GM18507 (cell line): ENCODE measurements at places on chromosomes 11 and 22.

DNA sequence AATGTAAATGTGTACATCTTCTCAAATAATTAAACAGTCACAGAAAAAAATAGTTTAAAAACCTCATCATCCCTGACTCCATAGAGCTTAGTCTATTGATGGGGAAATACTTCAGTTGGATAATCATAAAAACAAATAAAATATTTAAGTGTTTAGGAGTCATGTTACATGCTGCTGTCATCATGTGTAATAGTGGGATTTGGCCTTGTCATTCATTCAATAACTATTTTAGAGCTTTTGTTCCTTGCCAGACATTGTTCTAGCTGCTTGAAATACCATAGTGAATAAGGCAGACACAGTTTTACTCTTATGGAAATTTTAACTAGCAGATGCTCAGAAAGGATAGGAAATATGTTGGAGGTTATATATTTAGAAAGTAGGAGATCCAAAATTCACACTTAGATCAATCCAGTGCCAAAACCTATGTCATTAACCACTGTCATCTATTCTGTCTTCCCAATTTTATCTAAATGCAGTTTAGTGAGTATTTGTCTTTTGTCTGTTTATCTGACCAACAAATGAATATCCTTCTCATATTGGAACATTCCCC lies 324.7 kb downstream of the CASP12 start:
- DNase-seq, result no peak

DNA sequence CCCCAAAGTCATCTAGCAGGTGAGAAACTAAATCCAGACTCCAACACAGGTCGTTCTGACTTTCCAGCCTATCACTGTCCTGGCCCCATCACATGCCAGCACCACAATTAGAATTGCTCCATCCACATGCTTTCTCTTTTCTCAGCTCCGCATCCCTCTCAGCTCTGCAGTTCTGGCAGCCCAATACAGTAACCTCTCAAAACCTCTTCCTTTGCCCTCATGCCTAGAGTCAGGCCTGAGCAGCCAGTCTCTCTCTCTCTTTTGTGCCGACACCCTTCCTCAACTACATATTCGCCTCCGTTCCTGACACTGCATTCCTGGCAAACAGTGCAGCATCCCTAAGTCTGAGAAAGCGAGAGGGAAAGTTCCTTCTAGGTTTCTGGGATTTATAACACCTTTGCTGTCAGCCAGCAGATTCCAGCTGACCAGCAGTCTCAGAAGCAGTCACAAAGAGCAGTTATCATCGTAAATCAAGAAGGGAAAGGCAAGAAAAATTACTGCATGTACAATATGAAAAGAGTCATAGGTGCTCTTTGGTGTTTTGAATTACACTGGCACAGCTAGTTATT lies 258.0 kb downstream of the FAT3 start:
- no peak for DNase-seq

- no peak for DNase-seq
Observed at GRCh38 chr22:21727768-21728167, 7.8 kb downstream of the YPEL1 start.

DNA sequence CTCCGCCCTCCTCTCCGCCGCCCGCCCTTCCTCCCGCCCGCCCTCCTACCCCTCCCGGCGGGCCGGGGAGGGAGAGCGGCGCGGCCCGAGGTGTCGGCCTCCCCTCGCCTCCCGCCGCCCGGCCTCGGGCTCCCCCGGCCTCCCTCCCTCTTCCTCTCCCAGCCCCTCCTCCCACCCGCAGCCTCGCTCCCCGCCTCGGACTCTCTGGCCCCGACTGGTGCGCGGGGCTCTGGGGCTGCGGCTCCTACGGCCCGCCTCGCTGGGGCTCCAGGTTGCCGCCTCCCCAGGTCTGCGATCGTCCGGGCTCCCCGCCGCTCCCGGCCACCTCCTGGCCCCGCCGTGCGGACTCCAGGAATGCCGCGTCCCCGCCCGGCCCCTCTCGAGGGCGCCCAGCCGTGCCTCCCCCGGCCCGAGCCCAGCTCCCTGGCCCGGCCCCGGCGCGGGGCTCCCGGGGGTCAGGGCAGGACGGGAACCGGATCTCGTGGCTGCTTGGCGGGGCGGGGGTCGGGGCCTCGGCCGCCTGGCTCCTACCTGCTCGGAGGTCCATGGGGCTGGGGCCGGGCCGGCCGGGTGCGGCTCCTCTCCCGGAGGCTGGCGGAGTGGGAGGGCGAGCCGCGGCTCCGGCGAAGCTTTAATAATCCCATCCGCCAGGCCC lies at the start of gene CLCF1:
Gene CLCF1 (minus strand): TSS at position 606 of the 655 bp plus-strand sequence. CDS start 59 bp downstream, at position 547.
- DNase-seq, result no peak

- DNase-seq, result no peak
Observed at GRCh38 chr22:20588092-20588842, 80.9 kb downstream of the MED15 start.

GRCh38 chr11:120917559-120918239 lies 106.2 kb upstream of the TBCEL start:
- DNase-seq, result no peak

DNA sequence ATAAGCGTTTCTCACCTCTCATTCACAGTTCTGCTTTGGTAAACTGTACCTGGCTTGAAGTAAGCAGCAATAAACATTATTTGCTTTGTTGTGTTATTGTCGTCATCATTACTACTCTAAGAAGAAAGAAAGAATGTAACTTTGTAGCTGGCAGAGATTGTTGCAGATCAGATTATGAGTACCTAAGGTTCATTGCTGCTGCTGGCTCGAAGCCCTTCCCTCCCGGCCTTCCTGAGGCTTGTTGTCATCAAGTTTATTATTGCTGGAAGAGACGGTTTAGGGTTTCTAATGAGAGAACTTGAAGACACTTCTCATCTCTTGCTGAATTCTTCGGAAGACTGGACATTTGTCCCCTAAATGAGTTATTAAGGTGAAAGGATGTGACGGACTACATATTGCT lies 101.3 kb downstream of the GRAMD1B start:
- DNase-seq, result no peak

GRCh38 chr11:12125609-12126149 lies 15.3 kb downstream of the MICAL2 start:
- DNase-seq, result no peak

GRCh38 chr11:60064111-60064510 lies 7.6 kb downstream of the MS4A3 start:
- DNase-seq, result no peak

GRCh38 chr22:33139937-33140336 lies 81.8 kb upstream of the SYN3 start:
- no peak for DNase-seq

- no peak for DNase-seq
Observed at GRCh38 chr22:32695451-32695891, 106.0 kb upstream of the TIMP3 start.

DNA sequence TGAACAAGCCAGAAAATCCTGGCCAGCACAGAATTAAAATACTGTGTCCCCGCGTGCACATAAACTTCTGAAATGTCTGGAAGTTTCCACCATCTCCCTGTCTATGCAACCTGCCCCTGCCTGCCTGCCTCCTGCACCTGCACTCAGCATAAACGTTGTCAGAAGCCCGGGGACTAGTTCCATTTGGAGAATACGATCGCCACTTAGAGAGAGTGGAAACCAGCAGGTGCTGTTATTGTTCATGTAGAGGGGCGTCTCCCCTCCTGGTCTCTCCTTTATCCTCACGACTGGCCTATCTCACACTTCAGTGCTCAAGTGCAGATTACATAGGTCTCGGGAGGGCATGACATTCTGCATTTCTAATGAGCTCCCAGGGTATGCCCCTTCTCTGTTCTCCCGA lies 35.6 kb downstream of the MPPED1 start:
- DNase-seq, result no peak

GRCh38 chr11:2409611-2410468 lies 9.3 kb downstream of the TSSC4 start:
- DNase-seq, result no peak

DNA sequence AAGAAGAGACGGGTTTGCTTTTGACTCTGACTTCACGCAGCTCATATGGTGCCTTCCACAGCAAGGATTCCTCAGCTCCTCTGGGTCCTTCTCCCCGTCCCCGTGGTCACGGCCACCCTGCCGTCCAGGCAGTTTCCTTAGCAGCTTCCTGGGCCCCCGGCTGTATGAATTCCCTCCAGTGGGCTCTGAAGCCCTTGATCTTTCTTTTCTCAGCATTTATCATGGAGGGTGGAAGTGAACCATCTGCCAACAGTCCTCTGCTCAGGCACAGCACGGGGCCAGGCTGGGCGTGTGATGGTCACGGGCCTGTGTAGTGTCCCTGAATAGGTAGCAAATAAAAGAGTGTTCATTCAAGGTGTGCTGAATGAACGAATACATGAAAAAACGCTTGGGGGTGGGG lies 782.4 kb downstream of the BRD1 start:
- DNase-seq, result no peak

DNA sequence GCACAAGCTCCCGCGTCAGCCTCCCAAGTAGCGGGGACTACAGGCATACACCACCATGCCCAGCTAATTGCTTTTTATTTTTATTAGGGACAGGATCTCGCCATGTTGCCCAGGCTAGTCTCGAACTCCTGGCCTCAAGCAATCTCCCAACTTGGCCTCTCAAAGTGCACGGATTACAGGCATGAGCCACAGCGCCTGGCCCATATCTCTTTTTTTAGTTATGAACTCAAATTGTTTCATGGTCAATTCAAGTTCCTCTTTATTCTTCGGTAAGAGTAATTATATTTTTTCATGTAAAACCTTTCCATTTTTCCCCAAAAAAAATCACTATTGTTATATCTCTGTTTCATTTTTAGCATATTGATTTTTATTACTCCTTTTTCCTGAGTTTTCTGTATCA lies 25.5 kb downstream of the FCHSD2 start:
- DNase-seq, result no peak

DNA sequence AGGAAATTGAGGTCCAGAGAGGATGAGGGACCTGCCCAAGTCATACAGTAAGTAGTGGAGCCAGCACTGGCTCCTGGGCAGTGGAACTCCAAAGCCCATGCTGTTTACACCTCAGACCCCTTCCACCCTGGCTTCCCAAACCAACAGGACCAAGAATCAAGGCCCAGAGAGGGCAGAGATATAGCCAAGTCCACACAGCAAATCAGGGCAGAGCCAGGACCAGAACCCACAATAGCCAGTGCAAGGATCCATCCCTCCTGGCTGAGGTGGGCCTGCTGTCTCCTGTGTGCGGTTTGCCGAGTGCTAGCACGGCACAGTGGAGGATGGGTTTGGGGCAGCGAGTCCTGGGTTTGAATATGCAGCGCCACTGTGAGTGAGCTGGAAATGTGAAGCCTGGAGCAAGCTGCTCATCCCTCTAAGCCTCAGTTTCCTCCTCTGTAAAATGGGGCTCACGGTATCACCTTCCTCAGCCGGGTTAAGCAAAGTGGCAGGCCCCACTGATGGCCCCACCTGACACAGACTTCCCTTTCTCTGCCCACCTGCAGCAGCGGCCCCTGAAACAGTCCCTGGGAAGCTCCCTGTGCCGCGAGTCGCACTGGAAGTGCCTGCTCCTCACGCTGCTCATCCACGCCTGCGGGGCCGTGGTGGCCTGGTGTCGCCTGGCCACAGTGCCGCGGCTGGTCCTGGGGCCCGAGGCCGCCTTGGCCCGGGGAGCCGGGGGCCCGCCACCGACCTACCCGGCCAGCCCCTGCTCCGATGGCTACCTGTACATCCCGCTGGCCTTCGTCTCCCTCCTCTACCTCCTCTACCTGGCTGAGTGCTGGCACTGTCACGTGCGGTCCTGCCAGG lies 2.3 kb downstream of the TMEM151A start:
- DNase-seq, result no peak

- no peak for DNase-seq
Observed at GRCh38 chr11:128291835-128292234, 295.5 kb downstream of the ETS1 start.

DNA sequence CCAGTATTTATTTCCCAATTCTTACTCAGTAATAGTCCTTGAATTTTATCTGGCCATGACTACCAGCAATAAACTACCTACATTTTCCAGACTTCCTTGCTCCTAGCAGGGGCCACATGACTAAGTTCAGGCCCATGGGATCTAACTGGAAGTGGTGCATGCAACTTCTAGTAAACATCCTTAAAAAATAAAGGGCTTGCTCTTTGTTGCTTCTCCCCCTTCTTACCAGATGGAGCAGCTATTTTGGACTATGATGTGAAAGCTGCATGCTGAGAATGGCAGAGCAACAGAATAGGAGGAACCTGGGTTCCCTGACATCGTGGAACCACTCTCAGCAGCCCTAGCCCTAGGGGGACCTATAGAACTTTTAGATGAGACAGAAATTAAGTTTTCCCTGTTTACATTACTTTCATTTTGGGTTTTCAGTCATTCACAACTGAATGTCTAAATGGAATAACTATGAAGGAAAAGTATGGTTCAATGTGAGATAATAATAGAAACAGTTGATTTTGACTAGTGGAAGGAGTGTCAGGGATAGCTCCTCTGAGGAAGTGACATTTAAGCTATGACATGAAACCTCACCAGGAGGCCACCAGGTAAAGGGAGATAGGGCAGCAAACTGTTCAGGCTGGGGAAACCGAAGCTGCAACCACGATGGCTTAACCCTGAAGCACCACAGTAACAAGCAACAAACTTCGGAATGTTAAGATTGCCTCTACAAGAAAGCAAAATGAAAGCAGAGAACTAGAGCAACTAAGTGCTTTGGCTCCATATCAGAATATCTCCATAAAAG lies 48.9 kb downstream of the PHF21A start:
- no peak for DNase-seq

GRCh38 chr11:39780131-39780530 lies 1679.3 kb downstream of the LRRC4C start:
- no peak for DNase-seq

- DNase-seq, result no peak
Observed at GRCh38 chr11:14425621-14426020, 66.6 kb upstream of the RRAS2 start.

- no peak for DNase-seq
Observed at GRCh38 chr11:116473206-116473769, 299.5 kb downstream of the BUD13 start.

GRCh38 chr11:108278954-108279353 lies 56.1 kb downstream of the ATM start:
- DNase-seq, result no peak

DNA sequence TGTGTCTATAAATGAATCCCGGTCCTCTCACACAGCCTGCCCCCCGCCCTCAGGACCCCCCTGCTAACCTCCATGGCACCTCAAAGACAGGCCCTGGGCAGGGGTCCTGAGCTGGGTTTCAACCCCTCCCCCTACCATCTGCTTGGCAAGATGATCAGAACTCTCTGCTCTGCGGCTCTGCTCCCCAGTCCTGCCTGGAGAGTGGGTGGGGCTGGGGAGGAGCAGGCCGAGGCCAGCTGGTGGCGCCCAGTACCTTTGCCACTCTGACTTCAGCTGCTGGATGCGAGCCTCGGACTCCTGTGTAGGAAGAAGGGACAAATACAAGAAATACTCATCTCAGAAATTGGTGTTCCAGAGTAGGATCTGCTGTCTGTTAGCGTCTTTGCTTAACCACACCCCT lies 15.0 kb downstream of the SUN2 start:
- no peak for DNase-seq

DNA sequence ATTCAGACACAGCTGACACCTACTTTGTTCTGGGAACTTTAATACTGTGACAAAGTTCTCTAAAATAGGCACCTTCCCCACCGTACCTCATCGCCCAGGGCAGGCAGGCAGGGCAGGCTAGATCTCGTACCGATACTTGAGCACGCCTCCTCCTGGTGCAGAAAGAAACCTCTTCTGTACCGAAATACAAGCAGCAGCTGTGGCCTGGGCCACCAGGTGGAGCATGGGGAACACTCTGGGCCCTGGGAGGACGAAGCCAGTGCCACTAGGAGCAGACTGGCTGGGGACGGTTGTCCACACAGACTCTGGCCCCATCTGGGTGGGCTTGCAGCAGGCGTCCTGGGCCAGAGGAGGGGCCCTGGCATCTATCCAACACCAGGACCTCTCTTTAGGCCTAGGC lies 12.8 kb downstream of the PMM1 start:
- DNase-seq, result no peak

- DNase-seq, result no peak
Observed at GRCh38 chr11:76232026-76232665, 25.8 kb upstream of the WNT11 start.

- no peak for DNase-seq
Observed at GRCh38 chr11:75582895-75583717, 21.1 kb downstream of the SERPINH1 start.
